ENCODE measurements at places on chromosomes 6 and 20.

DNA sequence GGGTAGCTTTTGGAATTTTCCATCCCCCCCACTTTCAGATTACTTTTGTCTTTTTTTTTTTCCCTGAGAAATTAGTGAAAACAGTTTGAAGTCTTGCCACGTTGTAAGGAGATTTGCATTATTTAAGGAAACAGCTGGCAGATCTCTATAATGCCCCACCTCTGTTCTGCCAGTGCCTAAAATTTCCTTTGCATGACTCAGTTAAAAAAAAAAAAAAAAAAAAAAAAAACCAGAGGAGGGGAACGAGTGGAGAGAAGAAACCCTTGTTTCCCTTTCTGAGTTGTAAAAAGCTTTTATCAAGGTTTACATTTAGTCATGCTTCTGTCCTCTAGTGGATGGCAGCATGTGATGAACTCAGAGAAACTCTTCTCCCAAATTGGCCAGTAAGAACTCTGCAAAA, 33.5 kb downstream of the CARMIL1 start:
- no peak for DNase-seq

DNA sequence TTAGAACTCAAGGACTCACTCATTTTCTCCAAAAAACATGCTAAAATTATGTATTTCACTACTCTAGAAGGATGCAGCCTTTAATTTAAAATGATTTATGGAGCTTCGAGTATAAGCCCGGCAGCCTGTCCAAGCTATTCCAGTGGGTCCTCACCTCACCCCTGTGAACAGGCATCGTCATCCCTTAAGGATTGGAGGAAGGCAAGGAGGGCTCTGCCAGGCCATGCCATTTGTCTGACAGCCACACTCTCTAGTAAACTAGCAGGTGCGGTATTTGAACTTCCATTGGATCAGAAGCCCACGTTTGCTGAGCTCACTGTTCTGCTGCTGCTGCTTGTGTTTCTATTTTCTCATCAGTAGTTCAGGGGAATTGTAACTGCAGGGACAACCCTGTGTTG, 39.8 kb upstream of the NAA20 start:
- DNase-seq: no peak

DNA sequence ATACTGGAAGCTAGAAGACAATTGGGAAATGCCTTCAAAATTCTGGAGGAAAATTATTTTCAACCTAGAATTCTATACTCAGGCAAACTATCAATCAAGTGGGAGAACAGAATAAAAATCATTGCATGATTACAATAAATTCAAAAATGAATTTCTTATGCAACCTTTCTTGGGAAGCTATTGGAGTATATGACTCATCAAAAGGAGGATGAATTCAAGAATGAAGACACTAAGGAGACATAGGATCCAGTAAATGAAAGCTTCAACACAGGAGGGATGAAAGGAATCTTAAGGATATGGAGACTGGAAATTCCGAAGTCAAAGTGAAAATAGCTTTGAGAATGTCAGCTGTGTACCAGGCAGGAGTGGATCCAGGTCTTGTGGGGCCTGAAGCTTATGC, 12.6 kb upstream of the UBR2 start:
- DNase-seq: no peak

GRCh38 chr6:138681627-138682026, 91.9 kb upstream of the CCDC28A start:
- DNase-seq: no peak

DNA sequence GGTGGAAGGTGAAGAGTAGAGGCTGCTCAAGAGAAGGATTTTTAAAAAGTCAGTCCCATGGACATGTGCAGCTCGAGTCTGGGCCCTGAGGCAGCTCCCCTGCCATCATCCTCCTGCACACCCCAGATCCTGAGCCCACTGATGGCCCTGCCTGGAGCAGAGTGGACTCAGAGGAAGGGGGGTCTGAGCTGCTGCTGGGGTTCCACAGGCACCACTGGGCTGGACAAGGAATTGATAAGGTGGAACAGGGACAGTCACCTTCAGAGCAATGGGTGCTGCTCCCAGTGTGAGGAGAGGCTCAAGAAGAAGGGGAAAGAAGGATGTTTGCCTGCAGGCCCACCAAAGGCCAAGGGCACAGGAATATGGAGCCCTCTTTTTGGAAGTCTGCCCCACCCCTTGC, 6.2 kb downstream of the ULBP2 start:
- DNase-seq: no peak

- DNase-seq: no peak
Measured at GRCh38 chr20:55830121-55830827, 175.0 kb downstream of the CBLN4 start.

GRCh38 chr20:59559024-59559817, 45.1 kb upstream of the PHACTR3 start:
- DNase-seq: no peak
